ENCODE measurements at places on chromosomes 6 and 20. TPM values are rescaled to one million over a fixed set of nuclear protein-coding genes. Genes with fewer than 3 reads are reported as not detected.

SLC44A4 gene
- 92.0 TPM for total RNA-seq

ARHGAP40 gene
- 1.2 TPM for total RNA-seq

PSORS1C2 gene
- total RNA-seq, result not detected

TSPYL4 gene
- total RNA-seq, result 25.3 TPM

CDH22 gene
- not detected for total RNA-seq

SIRT5 gene
- total RNA-seq, result 12.9 TPM

RSPH4A gene
- 0.12 TPM for total RNA-seq

HLA-DQB1 gene
- total RNA-seq, result 12.2 TPM

ARMC12 gene
- total RNA-seq, result 1.4 TPM

RAET1E gene
- not detected for total RNA-seq

SPTLC3 gene
- total RNA-seq, result 50.9 TPM

REM1 gene
- total RNA-seq, result 0.08 TPM

SRPK1 gene
- 69.4 TPM for total RNA-seq

ATAT1 gene
- 7.0 TPM for total RNA-seq

TMEM170B gene
- total RNA-seq, result 5.1 TPM

LCA5 gene
- total RNA-seq, result 5.6 TPM

TDRD6 gene
- total RNA-seq, result 0.08 TPM

GHRH gene
- not detected for total RNA-seq

SF3B5 gene
- 182 TPM for total RNA-seq

FAM83C gene
- not detected for total RNA-seq

PRKN gene
- 2.8 TPM for total RNA-seq

HLA-C gene
- total RNA-seq, result 394 TPM

C2 gene
- total RNA-seq, result 48.3 TPM

CLVS2 gene
- total RNA-seq, result under 0.01 TPM

BAG2 gene
- 10.5 TPM for total RNA-seq

RIMS4 gene
- 9.0 TPM for total RNA-seq

RPS6KA2 gene
- total RNA-seq, result 26.3 TPM

PBOV1 gene
- not detected for total RNA-seq

ENPP1 gene
- total RNA-seq, result 86.9 TPM

KIF25 gene
- not detected for total RNA-seq

SLC22A2 gene
- total RNA-seq, result 0.43 TPM

BCAS4 gene
- 12.5 TPM for total RNA-seq

PPP1R16B gene
- 0.40 TPM for total RNA-seq

LRRC73 gene
- total RNA-seq, result not detected

POLR1C gene
- total RNA-seq, result 26.1 TPM

TRDN gene
- 0.24 TPM for total RNA-seq

SEMG1 gene
- not detected for total RNA-seq

C20orf202 gene
- total RNA-seq, result 1.4 TPM

RAET1G gene
- total RNA-seq, result 1.5 TPM

F13A1 gene
- total RNA-seq, result 8.5 TPM

FKBP5 gene
- 78.8 TPM for total RNA-seq

PAX1 gene
- total RNA-seq, result 0.44 TPM

MOCS3 gene
- total RNA-seq, result 8.6 TPM

TRIM10 gene
- 0.12 TPM for total RNA-seq

DHX16 gene
- 18.2 TPM for total RNA-seq

XKR7 gene
- 0.37 TPM for total RNA-seq
